AG08395 (cell line): ENCODE measurements at places on chromosomes 12 and 14.

- no peak for DNase-seq
Measured at GRCh38 chr12:49941556-49942511, 8.7 kb upstream of the AQP2 start.

DNA sequence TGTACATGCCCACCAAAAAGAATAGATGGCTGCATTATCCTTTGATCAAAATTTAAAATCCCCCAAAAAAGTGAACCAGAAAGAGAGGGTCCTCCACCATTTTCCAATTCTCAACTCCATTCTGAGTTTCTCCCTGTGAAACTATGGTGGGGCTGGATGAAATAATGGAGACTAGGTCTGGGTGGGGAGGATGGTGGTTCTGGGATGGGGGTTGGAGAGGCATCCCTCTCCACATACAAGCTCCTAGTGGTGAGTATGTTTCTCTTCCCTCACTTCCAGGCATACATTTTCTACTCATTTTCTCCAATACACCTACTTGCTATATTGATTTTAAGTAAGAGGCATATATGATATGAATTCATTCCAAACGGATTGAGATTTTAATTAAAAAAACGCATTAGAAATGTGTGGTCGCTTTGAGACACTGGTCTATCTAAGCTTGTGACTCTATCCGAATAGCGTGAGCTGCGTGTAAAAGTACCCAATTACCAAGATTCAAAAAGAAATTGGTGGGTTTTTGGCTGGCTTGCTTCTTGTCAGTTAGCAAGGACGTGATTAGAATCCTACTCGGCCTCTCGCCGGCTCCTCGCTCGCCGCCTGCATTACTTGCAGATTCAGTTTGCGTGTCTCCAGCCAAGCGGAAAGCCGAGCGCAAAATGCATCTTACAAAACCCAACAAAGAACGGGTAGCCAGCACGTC lies 3.4 kb downstream of the ASCL1 start:
- no peak for DNase-seq

GRCh38 chr14:61471297-61472005 lies 150.1 kb downstream of the PRKCH start:
- DNase-seq, result no peak

GRCh38 chr12:68356986-68357385 lies 24.8 kb upstream of the MDM1 start:
- no peak for DNase-seq

- no peak for DNase-seq
Measured at GRCh38 chr14:100350276-100350926, 27.3 kb downstream of the SLC25A47 start.

DNA sequence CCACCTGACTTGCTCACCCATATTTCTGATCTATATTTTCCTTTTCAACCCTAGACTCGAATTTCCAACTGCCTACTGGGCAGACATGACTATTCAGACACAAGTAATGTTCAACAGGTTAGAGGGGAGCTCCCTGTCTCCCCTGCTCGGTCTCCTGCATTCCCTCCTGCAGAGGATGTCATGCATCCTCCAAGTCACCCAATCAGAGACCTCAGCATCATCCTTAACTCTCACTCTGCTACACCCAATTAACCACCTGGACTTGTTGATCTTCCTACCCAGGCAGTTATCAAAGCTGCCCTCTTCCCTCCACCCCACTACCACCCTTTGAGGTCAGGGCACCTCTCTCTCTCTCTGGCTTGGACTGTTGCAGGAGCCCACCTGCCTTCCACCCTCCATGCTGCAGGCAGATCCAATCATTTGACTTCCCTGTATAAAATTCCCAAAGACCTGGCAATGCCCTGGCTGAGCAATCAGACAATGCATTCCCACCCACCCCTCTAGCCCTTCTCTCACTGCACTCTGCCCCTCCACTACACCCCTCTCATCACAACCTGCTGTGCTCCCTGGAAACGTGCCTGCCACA lies 10.9 kb downstream of the FAIM2 start:
- no peak for DNase-seq

DNA sequence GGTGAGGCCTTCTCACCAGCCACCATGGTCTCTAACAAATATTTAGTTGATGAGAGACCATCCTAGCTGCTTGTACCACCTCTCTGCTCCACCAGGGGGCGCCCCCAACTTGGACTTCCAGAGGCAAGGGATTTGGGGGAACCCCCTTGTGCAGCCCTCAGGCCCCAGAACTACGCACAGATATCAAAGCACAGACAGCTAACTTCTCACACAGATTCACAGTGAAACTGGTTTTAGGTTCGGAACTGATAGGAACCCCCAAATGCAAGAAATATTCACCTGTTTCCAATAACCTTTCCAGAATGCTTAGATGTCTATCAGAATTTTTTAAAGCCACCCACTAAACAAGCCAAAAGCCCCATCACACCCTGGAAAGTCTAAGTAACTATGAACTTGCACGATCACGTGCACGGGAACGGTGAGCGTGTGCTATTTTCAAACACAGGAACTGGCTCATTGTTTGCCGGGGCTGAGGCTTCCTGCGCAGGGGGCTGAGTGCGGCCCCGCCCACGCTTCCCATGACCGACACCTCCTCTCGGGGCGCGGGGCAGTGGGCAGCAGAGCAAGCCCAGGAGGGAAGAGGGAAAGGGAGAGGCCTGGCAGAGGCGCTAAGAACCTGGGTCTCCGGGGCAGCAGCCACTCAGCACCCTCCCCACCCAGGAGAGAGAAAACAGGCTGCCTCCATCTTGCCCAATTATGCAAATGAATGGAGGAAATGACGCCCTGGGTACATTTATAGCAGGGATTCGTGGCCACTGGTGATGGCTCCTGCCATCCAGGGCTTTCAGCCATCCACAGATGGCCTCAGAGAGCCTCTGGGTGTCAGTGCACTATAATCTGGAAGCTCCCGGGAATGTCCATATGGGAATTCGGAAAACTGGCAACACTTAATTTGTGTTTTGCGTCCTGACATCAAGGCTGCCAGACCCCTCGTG lies 79.4 kb upstream of the GPR68 start:
- peak; percentile 73 for DNase-seq

GRCh38 chr12:28570811-28571210 lies 380.6 kb downstream of the CCDC91 start:
- no peak for DNase-seq

GRCh38 chr14:38385836-38386235 lies 129.9 kb upstream of the CLEC14A start:
- DNase-seq, result no peak

- DNase-seq, result no peak
Measured at GRCh38 chr14:104531421-104532190, 48.0 kb upstream of the C14orf180 start.

- no peak for DNase-seq
Measured at GRCh38 chr14:73424453-73424852, 33.9 kb downstream of the NUMB start.

- no peak for DNase-seq
Measured at GRCh38 chr14:73102806-73103497, 33.4 kb upstream of the PSEN1 start.

- no peak for DNase-seq
Measured at GRCh38 chr12:115763982-115764621, 513.4 kb downstream of the MED13L start.

- peak; percentile 77 for DNase-seq
Measured at GRCh38 chr14:62179367-62180018, 417.3 kb downstream of the SNAPC1 start.

DNA sequence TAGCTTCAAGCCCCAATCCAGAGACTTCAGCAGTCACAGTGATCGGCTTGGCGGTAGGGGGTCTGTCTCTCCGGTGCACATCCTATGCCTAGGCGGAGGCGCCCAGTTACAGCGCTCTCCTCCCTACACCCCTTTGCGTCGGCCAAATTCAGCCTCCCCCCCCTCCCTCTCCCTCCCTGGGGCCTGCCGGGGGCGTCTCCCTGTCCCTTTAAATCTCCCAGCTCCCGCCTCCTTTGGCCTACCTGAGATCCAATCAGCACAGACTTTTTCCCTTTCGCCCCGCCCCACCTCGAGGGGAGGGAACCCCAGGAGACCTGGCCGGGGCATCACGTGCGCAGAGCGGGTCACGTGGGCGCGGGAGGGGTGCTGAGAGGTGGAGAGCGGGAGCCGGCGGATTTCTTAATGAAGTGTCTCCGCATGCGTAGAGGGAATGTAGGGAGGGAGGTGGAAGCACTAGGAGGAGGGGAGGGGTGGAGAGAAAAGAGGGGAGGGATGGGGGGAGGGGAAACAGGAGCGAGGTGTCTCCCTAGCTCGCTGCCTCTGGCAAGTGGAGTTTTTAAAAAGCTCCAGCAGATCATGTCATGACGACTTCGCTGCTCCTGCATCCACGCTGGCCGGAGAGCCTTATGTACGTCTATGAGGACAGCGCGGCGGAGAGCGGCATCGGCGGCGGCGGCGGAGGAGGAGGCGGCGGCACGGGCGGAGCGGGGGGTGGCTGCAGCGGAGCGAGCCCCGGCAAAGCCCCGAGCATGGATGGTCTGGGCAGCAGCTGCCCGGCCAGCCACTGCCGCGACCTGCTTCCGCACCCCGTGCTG lies at the start of gene HOXC13:
Gene HOXC13, plus strand, starts transcription at position 506 of the 815 bp plus-strand sequence. Its CDS starts 76 bp downstream, at position 582.
- peak; percentile 61 for DNase-seq

DNA sequence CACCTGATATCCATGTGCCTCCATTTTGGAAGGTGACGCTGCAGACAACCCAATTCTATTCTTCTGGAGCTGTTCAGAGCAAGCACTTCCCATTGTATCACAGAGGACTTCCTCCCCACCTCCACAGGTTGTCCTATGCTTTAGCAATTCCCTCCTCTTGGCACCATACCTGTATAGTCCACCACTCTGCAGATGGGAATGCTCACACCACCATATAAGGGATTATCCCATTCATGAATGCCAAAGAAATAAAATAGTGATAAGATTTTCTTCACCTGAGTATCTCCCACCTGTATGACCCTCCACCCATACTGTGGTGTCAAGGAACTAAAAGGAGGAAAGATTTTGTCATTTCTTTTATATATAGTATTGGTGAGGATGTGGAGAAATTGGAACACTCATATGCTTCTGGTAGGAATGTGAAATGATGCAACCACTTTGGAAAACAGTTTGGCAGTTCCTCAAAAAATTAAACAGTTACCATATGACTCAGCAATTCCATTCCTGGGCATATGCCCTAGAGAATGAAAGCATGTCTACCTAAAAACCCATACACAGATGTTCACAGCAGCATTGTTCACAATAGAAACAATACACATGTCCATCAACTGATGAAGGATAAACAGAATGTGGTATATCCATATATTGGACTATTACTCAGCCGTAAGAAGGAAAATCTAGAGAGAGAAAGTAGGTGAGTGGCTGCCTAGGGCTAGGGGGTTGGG lies 75.2 kb downstream of the FIGNL2 start:
- DNase-seq, result peak; percentile 69

DNA sequence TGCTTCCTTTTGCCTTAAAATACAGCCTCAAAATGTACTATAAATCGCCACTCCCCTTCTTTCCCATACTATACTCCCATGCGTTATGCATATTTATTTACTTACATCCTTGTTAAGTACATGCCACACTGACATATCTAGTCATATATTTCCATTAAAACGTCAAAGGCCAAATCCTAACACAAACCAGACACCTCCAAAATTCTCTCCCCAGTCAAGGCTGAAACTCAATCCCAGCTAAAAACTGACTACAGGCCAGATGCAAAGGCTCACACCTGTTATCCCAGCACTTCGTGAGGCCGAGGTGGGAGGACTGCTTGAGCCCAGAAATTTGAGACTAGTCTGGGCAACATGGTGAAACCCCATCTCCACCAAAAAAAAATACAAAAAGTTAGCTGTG lies 5.7 kb upstream of the CAND1 start:
- DNase-seq, result no peak

DNA sequence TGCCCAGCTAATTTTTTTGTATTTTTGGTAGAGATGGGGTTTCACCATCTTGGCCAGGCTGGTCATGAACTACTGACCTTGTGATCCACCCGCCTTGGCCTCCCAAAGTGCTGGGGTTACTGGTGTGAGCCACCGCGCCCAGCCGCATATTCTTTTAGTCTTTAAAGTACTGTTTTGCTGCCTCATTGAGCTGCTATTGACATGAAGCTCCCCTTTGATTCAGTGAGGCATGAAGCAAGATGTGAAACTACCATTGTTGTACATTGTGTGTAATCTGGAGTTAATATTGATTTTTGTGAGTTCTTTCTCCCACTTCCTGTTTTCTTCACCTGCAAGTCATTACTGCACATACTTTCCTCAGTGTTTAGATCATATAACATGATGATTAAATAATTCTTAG lies 80.8 kb downstream of the MNAT1 start:
- DNase-seq, result no peak

GRCh38 chr12:71057330-71057729 lies 100.5 kb downstream of the TSPAN8 start:
- no peak for DNase-seq

DNA sequence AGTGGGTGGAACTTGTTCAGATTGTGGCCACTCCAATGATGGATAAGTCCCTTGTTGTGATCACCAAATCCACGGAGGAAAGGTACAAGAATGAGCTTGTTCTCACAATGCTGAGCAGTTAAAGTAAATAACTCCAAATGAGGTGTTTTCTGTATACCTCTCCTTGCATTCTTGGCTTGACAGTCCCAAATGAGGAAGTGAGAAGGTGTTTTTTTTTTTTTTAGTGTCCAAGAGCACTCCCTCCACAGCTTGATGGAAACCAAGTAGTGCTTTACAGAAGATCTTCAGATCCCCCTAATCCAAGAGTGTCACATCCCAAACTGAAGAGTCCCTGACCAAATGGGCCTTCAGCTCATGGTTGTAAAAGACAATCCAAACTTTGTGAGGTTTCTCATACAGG lies 153.6 kb downstream of the ATP23 start:
- no peak for DNase-seq

DNA sequence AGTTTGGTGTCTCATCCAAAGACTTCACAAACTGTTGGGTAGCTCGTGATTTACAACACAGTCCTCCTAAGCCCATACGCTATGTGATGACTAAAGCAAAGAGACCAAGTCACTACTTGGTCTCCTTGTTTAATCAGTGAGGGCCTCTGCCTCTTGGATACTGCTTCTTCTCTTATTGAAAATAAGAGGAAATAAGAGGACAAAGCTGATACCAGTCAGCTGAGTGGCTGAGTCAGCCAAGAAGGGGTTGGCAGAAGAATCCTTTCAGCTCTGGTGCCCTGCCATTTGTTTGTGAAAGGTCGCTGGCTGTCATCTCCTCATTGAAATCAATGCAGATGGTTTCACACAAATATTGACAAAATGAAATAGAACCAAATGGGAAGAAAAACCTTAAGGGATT lies 67.5 kb upstream of the SLC35F4 start:
- no peak for DNase-seq

- DNase-seq, result peak; percentile 94
Measured at GRCh38 chr12:47377414-47378221, 297.9 kb upstream of the AMIGO2 start.

GRCh38 chr12:93569301-93569655 lies 3.2 kb upstream of the SOCS2 start:
- DNase-seq, result no peak

DNA sequence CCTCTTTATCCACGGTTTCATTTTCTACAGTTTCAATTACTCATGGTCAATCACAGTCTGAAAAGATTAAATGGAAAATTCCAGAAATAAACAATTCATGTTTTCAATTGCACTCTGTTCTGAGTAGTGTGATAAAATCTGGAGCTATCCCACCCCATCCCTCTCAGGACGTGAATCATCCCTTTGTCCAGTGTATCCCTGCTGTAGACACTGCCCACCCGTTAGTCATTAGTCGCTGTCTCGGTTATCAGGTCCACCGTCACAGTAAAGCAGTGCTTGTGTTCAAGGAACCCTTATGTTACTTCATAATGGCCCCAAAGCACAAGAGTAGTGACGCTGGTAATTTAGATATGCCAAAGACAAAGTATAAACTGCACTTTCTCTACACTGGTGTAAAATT lies 141.0 kb upstream of the LMNTD1 start:
- peak; percentile 79 for DNase-seq
